ENCODE measurements at places on chromosomes 1 and 21.

GRCh38 chr1:116515702-116516101, 55.1 kb downstream of the CD58 start:
- no peak overlapping the region for H3K27ac ChIP-seq
- H3K36me3 ChIP-seq = no peaks in the 10 kb centered on the region
- no peak overlapping the region for H3K4me3 ChIP-seq
- no peak for DNase-seq

- H3K4me1 ChIP-seq = peaks cover 22% of the 10 kb centered on the region
- no peak overlapping the region for H3K4me3 ChIP-seq
- H3K27me3 ChIP-seq = no peaks in the 10 kb centered on the region
These were observed 3.5 kb upstream of the FBLIM1 start for GRCh38 chr1:15755021-15755645.

GRCh38 chr1:154527192-154527591, 25.0 kb upstream of the SHE start:
- no peak for DNase-seq
- no peak overlapping the region for H3K4me3 ChIP-seq
- H3K27me3 ChIP-seq = no peaks in the 10 kb centered on the region
- H3K4me1 ChIP-seq = no peaks in the 10 kb centered on the region
- no peak overlapping the region for H3K27ac ChIP-seq

GRCh38 chr1:38044221-38045215, 2.1 kb downstream of the POU3F1 start:
- peaks cover 10% of the 10 kb centered on the region for H3K4me1 ChIP-seq
- H3K27me3 ChIP-seq = peaks cover 10% of the 10 kb centered on the region
- no peak for DNase-seq
- no peaks in the 10 kb centered on the region for H3K36me3 ChIP-seq

Measured in H1 (cell line).